ENCODE measurements at places on chromosomes 13 and 19.

GRCh38 chr19:17946965-17947784 lies 14.4 kb downstream of the CCDC124 start:
- DNase-seq = no peak

- no peak for DNase-seq
These were observed 881.0 kb upstream of the GPC6 start for GRCh38 chr13:92345627-92346026.

DNA sequence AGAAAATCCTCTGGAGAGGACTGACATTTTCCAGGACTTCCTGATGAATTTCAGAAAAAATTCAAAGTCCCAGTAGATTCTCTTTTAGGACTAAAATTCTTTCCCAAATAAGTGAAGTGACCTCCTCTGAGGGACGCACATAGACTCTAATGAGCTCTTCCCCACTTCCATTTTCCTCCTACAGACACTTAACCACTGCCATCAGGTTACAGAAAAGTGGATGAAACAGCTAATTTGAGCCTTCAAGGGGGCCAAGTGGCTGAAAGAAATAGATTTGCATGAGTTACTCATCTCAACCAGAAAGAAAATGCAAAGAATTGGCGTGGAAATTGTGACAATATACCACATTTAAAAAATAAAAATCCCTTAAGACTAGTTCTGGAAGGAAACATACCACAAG lies 185.3 kb upstream of the EDNRB start:
- DNase-seq = no peak

GRCh38 chr19:16248380-16249023 lies 50.8 kb downstream of the AP1M1 start:
- DNase-seq = no peak

GRCh38 chr19:29881386-29881785 lies 60.7 kb upstream of the URI1 start:
- DNase-seq = no peak

GRCh38 chr19:55212447-55212846 lies 3.1 kb upstream of the PTPRH start:
- DNase-seq = no peak

GRCh38 chr19:6697291-6697690 lies 23.2 kb downstream of the C3 start:
- DNase-seq = no peak

- peak; percentile 10 for DNase-seq
These were observed 3.9 kb downstream of the TMEM147 start for GRCh38 chr19:35549174-35549788.

DNA sequence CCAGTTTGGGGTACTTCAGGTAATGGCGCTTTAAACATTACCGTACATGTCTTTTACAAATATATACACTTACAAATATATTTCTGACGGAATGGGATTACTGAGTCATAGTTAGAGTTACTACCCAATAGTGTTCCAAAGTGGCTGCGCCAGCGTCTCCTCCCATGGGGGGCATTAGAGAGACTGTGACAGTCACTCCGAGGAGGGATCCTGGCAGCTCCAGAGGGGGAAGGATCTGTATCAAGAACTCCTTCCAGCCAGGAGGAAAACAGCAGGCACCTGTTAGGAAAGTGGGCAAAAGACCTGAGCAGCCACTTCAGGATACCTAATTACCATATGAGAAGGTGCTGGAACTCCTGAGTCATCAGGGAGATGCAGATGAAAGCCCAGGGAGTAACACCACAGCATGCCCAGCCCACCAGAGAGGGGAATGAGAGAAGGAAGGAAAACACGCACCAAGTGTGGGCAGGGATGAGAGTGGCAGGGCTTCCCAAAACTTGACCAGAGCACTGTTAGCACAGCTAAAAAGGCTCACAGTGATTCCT lies 52.9 kb downstream of the SLC7A9 start:
- no peak for DNase-seq

DNA sequence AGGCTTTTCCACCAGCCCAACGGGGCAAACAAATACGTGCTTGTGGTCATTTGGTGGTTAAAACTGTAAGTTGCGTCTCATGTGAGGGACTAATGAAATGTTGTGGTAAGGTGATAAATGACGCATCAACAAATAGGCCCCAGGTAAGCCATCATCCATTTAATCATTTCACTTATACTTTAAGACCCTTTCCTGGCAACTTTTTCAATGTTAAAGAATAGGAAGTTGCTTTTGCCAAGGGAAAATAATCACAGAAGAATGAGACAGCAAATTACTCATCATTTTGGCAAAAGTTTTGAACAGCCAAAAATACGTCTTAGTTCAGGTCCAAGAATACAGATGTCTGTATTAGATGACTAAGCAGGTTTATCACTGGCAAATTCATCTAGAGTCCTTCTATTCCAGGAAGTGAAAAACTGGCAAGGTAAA lies 660.4 kb downstream of the SLITRK1 start:
- peak; percentile 72 for DNase-seq
